ENCODE measurements at places on chromosomes 2 and 18. TPM values are rescaled to one million over a fixed set of nuclear protein-coding genes. Genes with fewer than 3 reads are reported as not detected.

The GALNT5 gene
- polyA plus RNA-seq, result 0.12 TPM

The TRPM8 gene
- polyA plus RNA-seq, result 3.0 TPM

The KIF5C gene
- 119 TPM for polyA plus RNA-seq

The CAPN13 gene
- polyA plus RNA-seq, result not detected

The PER2 gene
- 3.5 TPM for polyA plus RNA-seq

The GPBAR1 gene
- not detected for polyA plus RNA-seq

The CGREF1 gene
- 28.9 TPM for polyA plus RNA-seq

The SALL3 gene
- 0.31 TPM for polyA plus RNA-seq

The TPGS2 gene
- polyA plus RNA-seq, result 115 TPM

The KCNJ13 gene
- 4.3 TPM for polyA plus RNA-seq

The DNAJC5G gene
- polyA plus RNA-seq, result not detected

The ICA1L gene
- 10.4 TPM for polyA plus RNA-seq

The ARID5A gene
- polyA plus RNA-seq, result 0.66 TPM

The B4GALT6 gene
- polyA plus RNA-seq, result 44.0 TPM

The STAT4 gene
- 31.0 TPM for polyA plus RNA-seq

The SLC4A3 gene
- polyA plus RNA-seq, result 7.6 TPM

The B3GNT2 gene
- 82.6 TPM for polyA plus RNA-seq

The PID1 gene
- 2.9 TPM for polyA plus RNA-seq

The ATP6V1B1 gene
- polyA plus RNA-seq, result not detected

The HOXD1 gene
- not detected for polyA plus RNA-seq

The TCF23 gene
- polyA plus RNA-seq, result not detected

The PRKD3 gene
- polyA plus RNA-seq, result 5.2 TPM

The GRP gene
- not detected for polyA plus RNA-seq

The RESP18 gene
- polyA plus RNA-seq, result 6.5 TPM

The ZNF396 gene
- 2.4 TPM for polyA plus RNA-seq

The PASK gene
- polyA plus RNA-seq, result 1.3 TPM

The NT5C1B gene
- not detected for polyA plus RNA-seq

The CEP192 gene
- polyA plus RNA-seq, result 11.2 TPM

The GALNT1 gene
- 57.6 TPM for polyA plus RNA-seq

The FSHR gene
- polyA plus RNA-seq, result not detected

The ABCG5 gene
- polyA plus RNA-seq, result 0.48 TPM

All from Purkinje cell (primary cell).